ENCODE measurements at places on chromosomes 3 and 15.
A peak's percentile ranks its signal among the peaks of the same experiment; 100 is the strongest.

DNA sequence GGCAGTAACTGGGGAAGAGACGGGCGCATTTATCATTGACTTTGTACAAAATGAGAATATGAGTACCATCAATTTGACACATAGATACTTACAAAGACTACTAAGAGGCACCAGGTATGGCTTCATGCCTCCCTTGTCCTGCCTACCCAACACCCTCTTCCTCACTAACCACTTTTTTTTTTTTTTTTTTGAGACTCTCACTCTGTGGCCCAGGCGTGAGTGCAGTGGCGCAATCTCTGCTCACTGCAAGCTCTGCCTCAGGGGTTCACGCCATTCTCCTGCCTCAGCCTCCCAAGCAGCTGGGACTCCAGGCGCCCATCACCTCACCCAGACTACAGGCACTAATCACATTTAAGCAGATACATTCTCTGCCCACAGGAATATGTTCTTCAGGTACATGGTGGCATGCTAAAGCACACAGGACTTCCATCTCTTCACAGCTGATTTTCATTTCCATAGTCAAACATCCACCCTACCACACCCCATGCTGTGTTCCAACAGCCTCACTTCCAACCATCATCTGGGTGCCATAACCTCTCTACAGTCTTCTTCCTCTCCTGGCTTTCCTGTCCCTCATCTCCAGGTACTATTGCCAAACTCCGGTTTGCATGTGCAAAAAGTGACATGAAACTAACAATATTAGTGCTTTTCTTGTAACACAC, 41.7 kb downstream of the RAB27A start:
- no peak for DNase-seq

DNA sequence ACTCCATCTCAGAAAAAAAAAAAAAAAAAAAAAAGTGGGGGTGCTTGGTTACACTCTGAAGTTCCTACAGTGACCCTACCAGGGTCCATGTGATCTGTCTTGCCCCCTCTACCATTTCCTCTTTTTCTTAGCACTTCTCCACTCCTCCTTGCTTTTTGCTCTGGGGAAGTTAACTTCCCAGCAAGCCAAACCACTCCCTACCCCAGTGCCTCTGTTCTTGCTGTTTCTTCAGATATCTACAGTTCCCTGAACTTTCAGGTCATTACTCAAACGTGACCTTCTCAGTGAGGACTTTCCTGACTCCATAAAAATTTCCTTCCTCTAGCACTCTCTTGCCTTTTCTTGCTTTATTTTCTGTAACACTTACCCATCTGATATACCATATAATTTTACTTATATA, 61.1 kb upstream of the GCNT3 start:
- DNase-seq: no peak

DNA sequence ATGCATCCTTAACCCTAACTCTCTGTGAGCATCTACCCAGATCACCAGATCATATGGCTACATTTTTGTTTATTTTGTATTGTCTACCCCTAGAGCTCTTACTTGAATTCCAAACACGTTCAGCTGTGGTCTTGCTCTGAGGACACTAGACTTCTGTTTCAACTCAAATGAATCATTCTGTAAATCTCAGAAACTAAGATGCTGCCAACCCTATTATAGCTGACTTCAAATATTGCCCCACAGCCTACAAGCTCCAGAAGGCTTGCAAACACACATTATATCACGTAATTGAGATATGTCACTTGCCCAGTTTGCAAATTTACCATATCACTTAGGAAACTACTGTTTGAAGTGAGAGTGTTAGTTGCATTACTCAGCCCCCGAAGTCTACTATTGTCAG, 426.2 kb upstream of the ARL6 start:
- DNase-seq: no peak

DNA sequence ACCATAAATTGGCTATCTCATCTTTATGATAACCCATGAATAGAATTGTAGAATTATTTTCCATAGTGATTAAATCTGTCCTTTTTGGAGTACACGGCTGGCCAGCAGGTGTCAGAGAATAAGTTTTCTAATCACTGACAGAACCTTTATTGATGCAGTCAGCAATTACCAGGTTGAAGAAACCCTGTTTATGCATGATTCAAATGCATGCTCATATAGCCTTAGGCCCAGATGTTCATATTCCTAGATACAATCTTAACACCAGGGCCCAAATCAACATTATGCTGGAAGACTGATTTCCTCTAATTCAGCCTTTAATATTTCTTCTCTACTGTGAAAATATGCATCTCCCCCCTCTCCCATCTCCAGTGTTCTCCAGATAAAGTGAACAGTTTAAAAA, 243.5 kb upstream of the DCBLD2 start:
- DNase-seq: no peak

DNA sequence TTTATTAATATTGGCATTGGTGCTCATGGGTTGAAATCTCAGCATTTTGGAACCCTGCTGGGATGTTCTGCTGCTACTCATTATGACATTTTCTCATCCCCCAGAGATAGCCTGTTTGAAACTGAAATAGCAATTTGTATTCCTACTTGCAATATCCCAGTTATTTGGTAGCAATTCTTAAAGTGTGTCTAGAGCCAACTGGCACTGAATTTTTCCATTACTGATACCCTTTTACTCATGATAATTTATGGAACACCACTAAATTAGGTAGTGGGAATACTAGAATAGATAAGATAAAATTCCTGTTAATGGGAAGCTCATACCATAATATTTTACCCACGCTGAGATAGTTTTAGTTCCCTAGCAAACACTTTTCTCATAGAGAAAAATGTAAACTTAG, 309.3 kb downstream of the SV2B start:
- DNase-seq: no peak

DNA sequence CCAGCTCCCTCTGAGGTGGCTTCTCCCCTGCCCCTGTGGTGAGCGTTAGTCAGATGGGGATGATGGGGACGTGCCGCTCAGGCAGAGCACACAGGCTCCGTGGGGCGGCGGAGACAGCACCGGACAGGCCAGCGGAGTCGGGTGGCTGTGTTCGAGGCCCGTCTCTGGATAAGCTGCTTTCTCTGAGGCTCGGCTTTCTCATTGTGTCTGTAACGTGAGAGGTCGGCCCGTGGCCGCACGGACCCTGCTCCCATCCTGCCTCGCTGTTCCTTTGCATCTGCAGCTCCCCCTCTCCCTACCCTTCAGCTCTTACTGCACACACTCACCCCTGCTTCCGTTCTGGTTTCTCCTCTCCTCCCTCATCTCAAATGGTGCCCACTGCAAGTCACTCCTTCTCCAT, 62.5 kb downstream of the FAM43A start:
- no peak for DNase-seq

DNA sequence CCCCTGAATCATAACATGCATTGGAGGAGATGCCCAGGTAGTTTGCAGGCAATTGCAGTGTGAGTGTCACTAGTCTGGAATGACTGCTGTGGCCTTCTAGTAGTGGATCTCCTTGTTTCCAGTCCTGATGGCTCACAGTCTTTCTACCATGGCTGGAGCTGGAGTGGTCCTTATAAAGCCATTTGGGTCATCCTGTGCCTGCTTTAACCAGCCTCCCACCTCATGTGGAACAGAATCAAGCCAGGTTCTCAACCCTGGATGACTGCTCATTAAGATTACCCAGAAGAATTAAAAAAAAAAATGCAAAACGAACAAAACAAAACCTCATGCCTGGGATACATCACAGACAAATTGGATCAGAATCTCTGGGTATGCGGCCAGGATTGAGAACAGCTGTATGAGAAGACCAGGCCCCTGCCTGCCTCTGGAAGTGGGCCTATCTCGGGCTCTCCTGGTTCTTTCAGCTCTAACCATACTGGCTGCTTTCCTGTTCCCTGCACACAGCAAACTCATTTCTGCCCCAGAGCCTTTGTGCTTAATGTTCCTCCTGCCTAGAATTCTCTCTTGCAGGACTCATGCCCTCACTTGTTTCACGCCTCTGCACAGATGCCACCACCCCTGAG, 96.4 kb downstream of the ITPR1 start:
- no peak for DNase-seq

GRCh38 chr15:65409036-65409631, 13.6 kb downstream of the IGDCC4 start:
- DNase-seq: peak; percentile 80

- no peak for DNase-seq
Observed at GRCh38 chr3:196388956-196389355, 43.3 kb downstream of the UBXN7 start.

- DNase-seq: no peak
Observed at GRCh38 chr3:128710816-128711433, 15.1 kb upstream of the RAB7A start.

- no peak for DNase-seq
Observed at GRCh38 chr3:47225310-47225906, 57.2 kb downstream of the KIF9 start.

- DNase-seq: no peak
Observed at GRCh38 chr15:38307251-38307650, 54.6 kb downstream of the SPRED1 start.

DNA sequence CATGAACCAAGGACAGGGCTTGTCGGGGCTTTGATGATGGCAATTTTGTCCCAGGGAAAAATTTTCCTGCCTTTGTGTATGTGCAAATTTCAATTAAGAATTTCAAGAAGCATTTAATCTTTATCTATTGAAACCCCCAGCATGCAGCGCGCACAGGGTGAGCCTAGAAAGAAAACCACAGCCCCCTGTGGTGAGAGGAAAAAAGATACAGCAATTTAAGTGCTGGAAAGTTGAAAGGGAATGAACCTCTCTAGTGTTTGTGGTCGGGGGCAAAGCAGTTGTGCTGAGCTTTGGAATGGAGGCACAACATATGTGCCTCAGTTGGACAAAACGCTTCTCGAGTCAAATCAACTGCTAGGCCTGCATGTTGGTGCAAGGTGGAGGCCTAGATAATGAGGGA, 111.8 kb upstream of the C15orf61 start:
- DNase-seq: no peak

DNA sequence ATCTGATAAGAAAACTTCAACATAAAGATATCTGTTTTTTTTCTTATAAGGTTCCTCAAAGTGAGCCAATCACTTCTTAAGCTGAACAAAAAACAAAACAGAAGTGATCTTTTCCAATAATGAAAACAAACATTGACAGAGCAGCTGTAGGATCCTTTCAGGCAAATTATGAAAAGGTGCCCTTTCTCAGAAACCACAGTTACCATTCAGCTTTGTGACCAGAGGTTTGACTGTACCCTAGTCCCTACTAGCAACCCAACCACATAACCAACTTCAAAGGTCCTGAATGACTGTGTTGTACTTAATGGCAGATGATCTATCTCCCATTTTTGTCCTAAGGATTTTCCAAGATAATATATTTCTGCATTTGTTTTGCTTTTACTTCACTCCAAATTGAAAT, 39.4 kb upstream of the CCR2 start:
- DNase-seq: no peak

GRCh38 chr3:58965865-58966264, 84.0 kb downstream of the CFAP20DC start:
- no peak for DNase-seq

GRCh38 chr3:50464569-50464968, 38.9 kb downstream of the CACNA2D2 start:
- no peak for DNase-seq

GRCh38 chr15:92290359-92290992, 103.2 kb upstream of the ST8SIA2 start:
- no peak for DNase-seq

DNA sequence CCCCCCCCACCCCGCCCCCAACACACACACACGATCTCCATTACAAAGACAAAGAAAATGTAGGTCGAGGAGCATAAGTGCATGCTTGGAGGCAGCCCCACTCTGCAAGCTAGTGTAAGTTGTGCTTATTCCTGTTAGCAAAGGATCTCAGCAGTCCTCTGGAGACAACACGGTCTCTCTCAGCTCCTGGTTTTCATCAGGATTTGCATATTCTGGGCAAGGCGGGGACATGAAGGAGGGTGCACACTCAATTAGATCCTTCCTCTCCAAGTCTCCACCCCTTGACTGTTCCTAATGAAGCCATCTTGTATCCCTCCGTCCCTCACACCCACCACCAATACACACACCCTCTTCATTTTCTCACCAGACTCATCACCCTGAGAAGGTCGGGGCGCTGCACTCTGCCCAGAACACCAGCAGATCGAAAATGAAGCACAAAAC, 63.8 kb downstream of the MRPL46 start:
- DNase-seq: no peak

DNA sequence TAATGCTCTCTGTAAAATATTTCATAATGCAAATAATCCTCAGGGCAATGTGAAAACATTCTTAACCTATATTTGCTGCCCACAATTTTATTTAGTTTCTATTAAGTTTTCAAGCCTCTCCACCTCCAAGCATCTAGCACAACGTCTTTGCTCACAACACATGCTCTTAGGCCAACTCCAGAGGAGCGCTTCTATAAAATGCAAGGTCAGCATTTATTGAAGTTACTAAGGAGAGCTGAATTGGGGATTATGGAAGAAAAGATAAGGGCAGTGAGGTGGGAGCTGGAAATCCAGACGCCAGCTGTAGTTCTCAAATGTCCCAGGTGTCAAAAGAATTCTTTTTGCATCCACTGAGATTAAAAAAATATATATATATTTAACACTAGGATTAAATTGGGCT, 996 bp downstream of the RABL3 start:
- no peak for DNase-seq

GRCh38 chr3:54197509-54197908, 75.2 kb downstream of the CACNA2D3 start:
- no peak for DNase-seq

- DNase-seq: no peak
Observed at GRCh38 chr15:58724466-58724865, 25.0 kb downstream of the ADAM10 start.

DNA sequence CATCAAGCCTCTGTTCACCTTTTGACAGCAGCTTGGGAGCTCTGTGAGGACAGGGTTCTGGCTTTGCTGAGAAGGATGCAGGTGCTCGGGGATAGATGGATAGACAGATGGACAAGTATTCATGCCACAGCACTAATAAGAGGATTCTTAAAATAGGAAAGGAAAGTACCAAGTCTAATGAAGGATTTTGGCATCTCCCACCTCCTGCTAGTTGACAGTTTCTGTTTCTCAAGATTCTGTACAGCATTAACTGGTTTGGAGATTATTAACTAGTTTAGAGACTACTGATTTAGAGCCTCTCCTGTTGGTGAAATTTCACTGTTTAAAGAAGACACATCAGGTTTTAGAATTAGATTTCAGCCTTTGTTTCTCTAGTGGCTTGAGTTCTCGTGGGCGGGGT, 152.3 kb downstream of the CACNA1D start:
- DNase-seq: no peak

- DNase-seq: no peak
Observed at GRCh38 chr3:52311576-52312119, 4.5 kb upstream of the DNAH1 start.

GRCh38 chr15:74167891-74168331, 5.6 kb upstream of the ISLR start:
- DNase-seq: no peak

- DNase-seq: no peak
Observed at GRCh38 chr3:35857004-35857403, 217.7 kb downstream of the ARPP21 start.

- no peak for DNase-seq
Observed at GRCh38 chr3:172211123-172211522, 171.7 kb downstream of the FNDC3B start.

- no peak for DNase-seq
Observed at GRCh38 chr15:50108461-50108860, 10.6 kb downstream of the ATP8B4 start.
